Hindlimb muscle (tissue), 1 donor: ENCODE measurements at places on chromosomes 2 and 18.

GRCh38 chr2:41038408-41038807 lies 586.5 kb upstream of the SLC8A1 start:
- DNase-seq, result no peak

GRCh38 chr2:96386470-96386869 lies 50.9 kb downstream of the NCAPH start:
- no peak for DNase-seq

GRCh38 chr2:216679658-216680024 lies 15.7 kb downstream of the IGFBP5 start:
- DNase-seq, result peak; percentile 63

GRCh38 chr18:34809451-34810072 lies 99.5 kb downstream of the DTNA start:
- DNase-seq, result no peak
